ENCODE measurements at places on chromosomes 1 and 21.

- no peak for DNase-seq
Observed at GRCh38 chr1:73765551-73766233, 432.3 kb downstream of the LRRIQ3 start.

DNA sequence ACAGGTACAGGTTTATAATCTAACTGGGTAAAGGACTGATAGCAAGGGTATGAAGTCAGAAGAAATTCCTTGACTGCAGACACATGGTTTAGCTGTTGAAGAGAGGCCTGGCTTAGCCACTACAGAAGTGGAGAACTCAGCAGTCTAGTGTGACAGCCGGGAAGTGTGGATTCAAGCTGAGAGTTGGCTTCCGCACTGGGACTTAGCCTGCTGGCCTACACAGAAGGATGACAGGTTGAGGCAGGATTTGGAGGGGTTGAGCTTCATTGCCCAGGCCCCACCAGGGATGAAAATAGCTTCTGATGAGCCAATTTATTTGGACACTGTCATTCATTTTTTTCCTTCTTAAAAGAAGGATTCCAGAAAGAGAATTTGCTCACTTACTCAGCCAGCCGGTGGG is 284.4 kb downstream of the PCP4 start:
- DNase-seq: no peak

DNA sequence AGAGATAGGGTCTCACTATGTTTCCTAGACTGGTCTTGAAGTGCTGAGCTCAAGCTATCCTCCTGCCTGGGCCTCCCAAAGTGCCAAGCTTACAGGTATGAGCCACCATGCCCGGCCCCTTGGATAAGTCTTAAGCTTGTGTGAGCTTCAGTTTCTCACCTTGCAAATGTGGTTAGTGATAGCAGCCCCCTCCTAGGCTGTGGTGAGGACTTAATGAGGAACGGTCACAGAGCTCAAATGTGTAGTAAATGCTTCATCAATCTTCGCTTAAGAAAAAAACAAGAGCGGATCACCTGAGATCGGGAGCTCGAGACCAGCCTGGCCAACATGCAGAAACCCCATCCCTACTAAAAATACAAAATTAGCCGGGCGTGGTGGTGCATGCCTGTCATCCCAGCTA is 3.0 kb downstream of the CNR2 start:
- DNase-seq: no peak

GRCh38 chr1:219322766-219323165 is 149.1 kb downstream of the LYPLAL1 start:
- no peak for DNase-seq

DNA sequence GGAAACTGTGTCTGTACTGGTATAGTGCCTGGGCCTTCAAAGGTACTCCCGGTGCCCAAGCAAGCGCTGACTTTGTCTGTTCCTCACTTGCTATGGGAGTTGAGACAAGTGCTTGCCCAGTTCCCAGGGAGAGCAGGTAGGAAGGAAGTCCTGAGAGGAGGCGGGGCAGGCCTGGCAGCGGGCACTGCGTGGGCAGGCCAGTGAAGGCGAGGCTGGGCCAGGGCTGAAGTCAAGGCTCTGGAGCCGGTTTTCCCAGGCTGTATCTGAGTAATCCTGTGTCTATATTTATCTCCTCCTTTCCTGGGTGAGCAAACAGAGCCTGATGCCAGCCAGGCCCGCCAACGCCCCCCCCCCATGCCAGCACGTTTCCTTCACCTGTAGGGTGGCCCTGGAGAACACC is 15.9 kb upstream of the EDN2 start:
- DNase-seq: no peak
